ENCODE measurements at places on chromosomes 2 and 18. TPM values are rescaled to one million over a fixed set of nuclear protein-coding genes. Genes with fewer than 3 reads are reported as not detected.

- DNase-seq = no peak
These were observed 125.0 kb downstream of the SETBP1 start for GRCh38 chr18:44805643-44806042.

- DNase-seq = peak; percentile 46
These were observed 71.7 kb downstream of the PTRHD1 start for GRCh38 chr2:24721470-24721869.

DNA sequence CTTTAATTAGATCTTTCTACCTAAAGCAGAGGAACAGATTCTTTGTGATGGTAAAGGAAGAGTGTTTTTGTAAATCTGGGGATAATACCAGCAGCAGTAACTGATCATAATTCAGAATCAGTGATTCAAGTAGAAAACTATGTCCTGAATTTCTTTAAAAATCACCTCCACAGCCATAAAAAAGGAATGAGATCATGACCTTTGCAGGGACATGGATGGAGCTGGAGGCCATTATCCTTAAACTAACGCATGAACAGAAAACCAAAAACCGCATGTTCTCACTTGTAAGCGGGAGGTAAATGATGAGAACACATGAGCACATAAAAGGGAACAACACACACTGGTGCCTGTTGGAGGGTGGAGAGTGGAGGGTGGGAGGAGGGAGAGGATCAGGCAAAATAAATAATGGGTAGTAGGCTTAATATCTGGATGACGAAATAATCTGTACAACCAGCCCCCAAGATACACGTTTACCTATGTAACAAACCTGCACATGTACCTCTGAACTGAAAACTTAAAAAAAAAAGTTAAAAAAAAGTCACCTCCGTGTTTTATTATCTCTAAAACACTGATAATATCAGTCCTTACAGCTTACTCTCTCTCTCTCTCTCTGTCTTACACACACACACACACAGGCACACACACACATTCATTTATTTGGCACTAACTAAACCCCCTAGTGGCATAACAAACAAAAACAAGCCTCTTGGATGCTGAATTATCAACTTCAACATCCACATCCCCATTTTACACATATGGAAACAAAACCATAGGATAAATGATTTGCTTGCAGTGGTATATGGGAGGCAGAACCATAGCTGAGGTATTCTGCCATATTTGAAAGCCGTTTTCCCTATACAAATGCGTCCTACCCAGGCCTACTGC lies 1.4 kb downstream of the TM4SF20 start:
- DNase-seq = no peak

DNA sequence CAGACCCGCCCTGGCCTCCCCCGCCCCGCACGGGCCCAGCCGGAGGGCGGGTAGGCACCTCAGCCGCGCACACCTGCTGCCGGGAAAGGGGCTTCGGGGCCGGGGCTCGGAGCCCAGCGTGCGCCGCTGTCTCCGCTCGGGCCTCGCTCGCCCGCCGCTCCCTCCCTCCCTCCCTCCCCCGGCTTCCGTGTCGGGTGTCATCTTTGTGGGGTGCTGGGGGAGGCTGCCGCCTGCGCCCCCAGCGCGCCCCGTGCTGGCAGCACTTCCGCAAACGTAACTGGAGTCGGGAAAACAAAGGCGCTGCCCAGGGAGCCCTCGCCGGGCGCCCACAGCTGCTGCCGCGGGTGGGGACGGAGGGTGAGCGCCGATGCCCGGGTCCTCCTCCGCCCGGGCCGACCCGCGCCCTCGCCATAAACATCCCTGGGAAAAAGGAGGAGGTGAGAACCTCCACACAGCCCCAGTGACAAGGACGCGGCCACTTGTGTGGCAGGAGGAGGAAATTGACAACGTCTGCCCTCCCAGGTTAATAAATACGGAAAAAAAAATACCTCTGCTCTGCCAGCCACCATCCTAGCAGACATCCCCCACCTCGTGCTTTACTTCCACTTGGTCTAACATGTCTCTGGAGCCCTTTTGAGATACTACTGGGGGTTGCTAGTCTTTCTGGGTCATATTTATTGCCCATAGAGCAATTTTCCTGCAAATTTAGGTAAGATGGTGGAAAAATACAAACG lies 550 bp downstream of the MFSD6 start:
- DNase-seq = peak; percentile 44

Gene SRD5A2
- 0.07 TPM for total RNA-seq

Gene SANBR
- total RNA-seq = 6.1 TPM

Gene C18orf54
- 10.5 TPM for total RNA-seq

GRCh38 chr2:109110170-109110569 lies 18.8 kb upstream of the SH3RF3 start:
- DNase-seq = no peak

Gene PSMA8
- total RNA-seq = not detected

DNA sequence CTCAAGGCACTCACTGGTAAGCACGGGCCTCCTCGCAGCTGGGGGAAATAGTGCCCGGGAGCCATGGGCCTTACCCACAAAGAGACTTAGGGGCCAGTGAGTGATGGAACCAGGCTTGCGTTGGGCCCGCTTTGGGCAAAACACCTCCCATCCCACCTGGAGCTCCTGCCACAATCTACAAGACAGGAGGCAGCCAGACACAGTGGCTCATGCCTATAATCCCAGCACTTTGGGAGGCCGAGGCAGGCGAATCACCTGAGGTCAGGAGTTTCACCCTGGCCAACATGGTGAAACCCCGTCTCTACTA lies 88.2 kb downstream of the TFCP2L1 start:
- DNase-seq = no peak

DNA sequence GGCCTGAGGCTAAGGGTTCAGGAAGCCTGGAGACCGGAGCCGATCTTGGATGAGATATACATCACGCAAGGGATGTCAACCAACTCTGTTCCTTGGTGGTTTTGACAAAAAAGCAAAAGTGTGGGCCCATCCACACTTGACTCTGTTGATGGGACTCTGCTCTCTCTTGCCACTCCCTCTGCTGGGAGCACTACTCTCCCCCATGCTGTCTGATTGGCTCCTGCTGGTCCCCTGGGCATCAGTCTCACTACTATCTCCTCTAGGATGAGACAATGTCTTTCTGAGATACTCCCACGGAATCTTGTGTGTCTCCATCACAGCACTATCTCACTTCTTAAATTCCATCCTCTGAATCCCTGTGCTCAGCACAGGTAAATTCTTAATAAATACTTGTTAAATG lies 56.8 kb upstream of the DNMT3A start:
- DNase-seq = no peak

GRCh38 chr2:99512181-99512591 lies 22.4 kb upstream of the REV1 start:
- DNase-seq = no peak

- no peak for DNase-seq
These were observed 11.7 kb downstream of the NCK2 start for GRCh38 chr2:105756435-105756834.

GRCh38 chr2:42613281-42614064 lies 45.0 kb downstream of the MTA3 start:
- DNase-seq = no peak

Gene GPR75
- 1.5 TPM for total RNA-seq

DNA sequence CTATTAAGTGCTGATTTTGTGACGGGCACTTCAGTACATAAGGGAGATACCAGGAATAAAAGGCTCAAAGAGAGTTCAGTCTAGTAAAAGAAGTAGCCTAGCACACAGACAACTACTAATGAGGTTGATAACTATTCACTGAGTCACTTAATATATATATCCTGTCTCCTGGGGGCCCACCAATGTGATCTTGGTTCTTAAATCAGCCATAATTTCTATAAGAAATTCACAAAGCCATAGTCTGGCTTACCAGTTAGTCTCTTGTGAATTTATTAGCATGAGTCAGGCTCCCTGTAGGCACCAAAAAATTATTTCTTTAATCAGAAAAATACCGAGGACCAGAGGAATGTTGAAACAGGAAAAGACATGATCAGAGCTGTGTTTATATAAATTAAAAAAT lies 10.4 kb downstream of the KCNE4 start:
- DNase-seq = peak; percentile 18

GRCh38 chr2:3667151-3667631 lies 9.2 kb downstream of the ALLC start:
- DNase-seq = no peak

GRCh38 chr2:118921646-118922045 lies 20.3 kb upstream of the MARCO start:
- no peak for DNase-seq

GRCh38 chr2:200767111-200767885 lies 44.4 kb upstream of the BZW1 start:
- peak; percentile 56 for DNase-seq

- DNase-seq = no peak
These were observed 29.2 kb downstream of the ZNF521 start for GRCh38 chr18:25322806-25323205.

Gene CYP27A1
- total RNA-seq = 5.8 TPM

DNA sequence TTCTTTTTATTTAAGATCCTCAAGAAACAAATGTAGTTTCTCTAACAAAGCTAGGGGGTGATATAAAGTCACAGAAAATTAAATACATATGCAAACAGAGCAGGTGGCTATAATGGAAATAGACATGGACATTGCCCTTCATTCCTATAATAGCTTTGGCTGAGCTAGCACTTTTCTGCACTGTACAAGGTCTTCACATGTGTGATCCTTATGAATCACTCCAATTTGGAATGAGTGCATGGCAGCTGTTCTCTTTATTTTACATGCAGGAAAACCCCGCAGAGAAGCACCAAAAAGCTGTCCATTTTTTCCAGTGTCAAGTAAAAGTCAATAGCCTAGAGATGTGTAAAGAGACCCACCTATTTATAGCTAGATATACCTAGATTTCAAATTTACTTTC lies 747.4 kb upstream of the SLC8A1 start:
- no peak for DNase-seq

Gene LYG2
- total RNA-seq = not detected

Gene BMP10
- total RNA-seq = not detected

- peak; percentile 94 for DNase-seq
These were observed 30.1 kb upstream of the EPC2 start for GRCh38 chr2:148614322-148615049.

- DNase-seq = no peak
These were observed 224.0 kb upstream of the ID2 start for GRCh38 chr2:8457699-8458502.

Gene CLEC4F
- total RNA-seq = not detected

Gene TCF23
- not detected for total RNA-seq

DNA sequence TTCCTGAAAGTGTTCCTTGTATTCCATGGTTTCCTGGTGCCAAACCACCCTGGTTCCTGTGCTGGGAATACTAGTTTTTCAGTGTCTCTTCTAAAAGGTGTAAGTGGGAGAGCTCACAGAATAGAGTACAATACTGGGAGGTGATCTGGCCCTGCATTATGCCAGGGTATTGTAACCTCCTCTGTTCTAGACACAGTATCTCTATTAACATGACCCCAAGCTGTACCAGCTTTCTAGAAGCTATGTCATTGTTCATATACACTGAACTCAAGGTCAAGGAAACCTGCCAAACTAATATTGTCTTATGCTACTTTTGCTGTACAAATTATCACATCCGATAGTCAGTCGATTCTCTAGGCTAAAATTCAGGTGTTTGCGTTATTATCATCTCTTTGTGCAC lies 32.7 kb downstream of the SETBP1 start:
- DNase-seq = no peak

Gene STAMBP
- 32.2 TPM for total RNA-seq

GRCh38 chr2:159077869-159078268 lies 109.4 kb downstream of the TANC1 start:
- DNase-seq = no peak

DNA sequence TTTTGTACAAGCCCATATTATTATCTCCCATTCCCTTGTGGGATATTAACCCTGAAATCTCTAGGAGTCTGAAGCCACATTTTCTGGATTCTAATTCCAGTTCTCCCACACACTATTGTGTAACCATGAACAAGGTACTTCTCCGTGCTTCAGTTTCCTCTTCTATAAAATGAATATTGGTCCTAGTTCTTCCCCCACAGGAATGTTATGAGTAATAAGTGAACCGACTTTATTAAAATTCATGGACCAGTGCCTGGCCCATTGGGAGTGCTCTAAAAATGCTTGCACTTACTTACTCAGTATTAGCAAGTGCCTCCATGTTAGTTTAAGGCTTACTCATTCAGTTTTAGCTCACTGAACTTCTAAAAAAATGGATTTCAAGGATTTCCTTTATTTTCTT lies 1.4 kb upstream of the ACMSD start:
- DNase-seq = peak; percentile 97

- no peak for DNase-seq
These were observed 61.3 kb upstream of the CREB1 start for GRCh38 chr2:207468488-207468887.

GRCh38 chr18:77191071-77191751 lies 58.4 kb upstream of the GALR1 start:
- no peak for DNase-seq

DNA sequence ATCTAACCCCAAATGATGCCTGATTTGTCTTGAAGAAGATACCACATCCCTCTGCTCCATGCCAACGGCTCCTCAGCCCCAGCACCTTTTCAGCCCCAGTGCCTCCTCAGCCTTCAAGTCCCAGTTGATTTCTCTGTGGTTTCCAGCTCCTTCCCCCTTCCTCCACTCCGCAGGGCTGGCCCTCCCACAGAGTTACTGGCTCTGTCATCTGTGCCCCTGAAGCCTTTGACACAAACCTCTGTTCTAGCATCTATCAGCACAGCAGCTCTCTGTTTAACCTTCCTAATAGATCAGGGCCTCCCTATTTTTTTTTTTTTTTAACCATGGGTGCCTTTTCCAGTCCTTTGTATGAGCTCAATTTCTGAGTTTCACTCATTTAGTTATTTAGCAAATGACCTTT lies 201.3 kb upstream of the CXCR4 start:
- no peak for DNase-seq

Gene TDRD15
- total RNA-seq = not detected

DNA sequence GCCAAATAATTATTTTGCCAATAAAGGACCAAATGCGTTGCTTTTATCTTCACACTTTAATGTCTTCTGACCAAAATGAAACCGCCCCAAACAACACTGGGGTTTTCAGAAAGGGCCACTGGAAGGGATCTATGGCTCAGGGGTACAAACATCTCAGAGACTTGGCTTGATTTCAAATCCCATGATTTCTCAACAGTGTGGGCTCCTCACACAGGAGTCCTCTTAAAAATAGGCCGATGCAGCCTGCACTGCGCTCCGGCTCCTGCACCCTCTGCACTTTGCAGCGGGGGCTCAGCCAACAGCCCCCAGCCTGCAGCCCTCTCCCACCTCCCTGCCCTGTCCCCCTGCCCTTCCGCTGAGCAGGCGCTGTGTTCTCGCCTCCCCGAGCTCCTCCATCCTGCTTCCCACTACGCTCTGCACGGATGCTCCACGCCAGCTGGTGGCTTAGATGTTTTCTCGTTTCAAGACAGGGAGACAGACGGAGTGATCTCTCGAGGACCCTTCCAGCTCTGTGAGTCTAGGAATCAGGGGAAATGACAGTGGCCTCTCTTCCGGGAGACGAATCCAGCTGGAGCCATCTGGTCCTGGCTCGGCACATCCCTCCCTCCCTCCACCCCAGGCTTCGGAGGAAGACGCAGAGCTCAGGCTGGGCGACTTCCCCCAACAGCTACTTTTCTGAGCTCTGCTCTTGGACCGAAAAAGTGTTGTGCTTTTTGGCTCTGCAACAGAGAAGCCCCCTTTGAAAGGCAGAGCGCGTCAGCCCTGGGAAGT lies 71.4 kb downstream of the KCNF1 start:
- no peak for DNase-seq

GRCh38 chr2:237968048-237968862 lies 1.4 kb downstream of the UBE2F start:
- DNase-seq = peak; percentile 7

- peak; percentile 75 for DNase-seq
These were observed 47.0 kb downstream of the IWS1 start for GRCh38 chr2:127479219-127479825.
